ENCODE measurements at places on chromosomes 12 and 14.

DNA sequence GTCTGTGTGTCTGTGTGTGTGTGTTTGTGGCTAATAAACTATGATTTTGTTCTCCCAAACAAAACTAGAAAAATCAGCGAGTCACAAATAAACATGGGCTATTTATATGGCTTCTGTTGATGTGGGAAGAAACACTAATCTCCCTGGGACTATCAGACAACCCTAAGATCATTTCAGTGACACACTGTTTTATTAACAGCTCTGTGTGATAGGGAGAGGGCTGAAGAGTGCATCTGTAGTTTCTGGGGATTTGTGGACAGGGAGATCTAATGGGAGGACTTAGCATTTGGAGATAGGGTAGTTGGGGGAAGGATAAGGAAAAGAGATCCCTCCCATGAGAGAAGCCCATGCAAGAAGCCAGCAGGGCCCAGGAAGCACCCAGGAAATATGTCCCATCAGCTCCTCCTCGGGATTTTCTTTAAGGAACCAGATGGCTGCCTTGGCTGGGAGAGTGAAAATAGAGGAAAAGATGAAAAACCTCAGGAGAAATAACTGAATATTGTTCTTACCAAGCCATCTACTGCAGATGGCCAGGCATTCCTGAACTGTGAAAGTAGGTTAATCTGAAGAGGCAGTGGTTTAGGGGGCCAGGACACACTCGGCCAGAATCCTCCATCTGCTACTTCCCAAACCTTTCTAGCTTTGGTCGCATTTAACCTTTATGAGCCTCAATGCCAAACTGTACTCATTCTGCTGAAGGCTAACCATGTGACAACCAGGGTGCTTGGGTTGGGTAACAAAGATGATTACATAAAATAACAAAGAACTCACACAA, 253.4 kb downstream of the BTG1 start:
- DNase-seq, result no peak

DNA sequence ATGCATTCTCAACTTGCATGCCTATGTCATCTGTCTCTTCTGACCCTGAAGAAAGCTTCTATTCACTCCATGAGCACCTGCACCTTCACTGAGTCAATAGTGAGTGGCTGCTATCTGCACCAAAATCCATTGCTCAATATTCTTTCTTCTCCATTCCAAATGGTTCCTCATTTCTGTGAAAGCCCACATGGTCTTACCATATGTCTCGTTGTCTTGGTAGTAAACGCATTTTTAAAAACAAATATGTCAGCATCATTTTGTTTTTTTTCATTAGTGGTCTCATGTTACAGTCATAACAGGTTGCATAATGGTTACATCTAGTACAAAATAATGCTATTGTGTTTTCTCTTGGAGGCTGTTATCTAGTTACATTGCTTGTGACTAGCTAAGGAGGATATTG, 106.9 kb upstream of the CPM start:
- no peak for DNase-seq

- no peak for DNase-seq
Observed at GRCh38 chr14:83071888-83072501, 1538.3 kb upstream of the SEL1L start.

DNA sequence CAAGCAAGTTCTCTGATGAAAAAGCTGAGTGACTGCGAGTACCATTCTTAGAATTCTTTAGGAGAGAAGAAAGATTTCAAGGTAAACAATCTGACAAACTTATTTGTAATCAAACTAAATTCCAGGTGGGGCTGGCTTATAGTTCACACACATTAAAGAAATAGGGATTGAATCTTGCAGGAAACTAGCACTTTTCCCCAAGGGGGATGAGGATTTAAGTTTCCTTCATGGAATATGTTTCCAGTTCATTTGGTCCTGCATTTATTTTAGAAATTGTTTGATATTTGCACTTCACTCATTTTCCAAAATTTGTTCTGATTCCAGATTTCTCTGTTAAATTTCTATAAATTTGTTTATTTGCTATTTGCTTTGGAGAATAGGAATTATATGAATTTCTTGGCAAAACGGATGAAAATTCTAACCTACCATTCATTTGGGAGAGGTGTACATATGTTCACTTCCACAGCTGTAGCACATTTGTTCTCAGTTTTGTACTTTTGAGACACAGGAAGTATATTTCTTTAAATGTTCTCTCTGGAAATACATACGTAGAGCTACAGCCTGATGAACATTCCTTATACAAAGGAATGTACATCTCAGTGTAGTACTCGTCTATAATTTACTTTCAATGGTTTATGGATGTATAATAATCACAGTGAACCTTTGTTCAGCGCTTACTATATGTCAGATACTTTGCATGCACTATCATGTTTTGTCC, 145.5 kb downstream of the AKAP6 start:
- DNase-seq, result no peak

DNA sequence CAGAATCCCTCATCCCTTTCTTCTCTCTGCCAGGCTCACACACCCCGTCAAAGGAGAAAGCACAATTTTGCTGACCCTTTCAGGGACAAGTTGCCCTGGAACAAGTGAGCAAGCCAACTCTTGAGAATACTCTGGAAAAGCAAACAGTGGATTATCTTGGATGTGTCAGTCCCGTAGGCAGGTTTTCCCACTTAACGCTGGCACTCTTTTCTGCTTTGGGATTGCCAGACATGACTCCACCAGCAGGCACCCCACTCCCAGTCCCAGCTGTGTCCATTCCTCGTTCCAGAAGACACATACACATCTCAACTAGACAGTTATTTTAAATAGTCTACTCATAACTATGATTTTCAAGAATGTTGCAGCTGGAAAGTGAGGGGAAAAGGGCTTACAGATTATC, 145.5 kb upstream of the CDKN3 start:
- no peak for DNase-seq

- no peak for DNase-seq
Observed at GRCh38 chr12:125775507-125775906, 710.3 kb downstream of the AACS start.

DNA sequence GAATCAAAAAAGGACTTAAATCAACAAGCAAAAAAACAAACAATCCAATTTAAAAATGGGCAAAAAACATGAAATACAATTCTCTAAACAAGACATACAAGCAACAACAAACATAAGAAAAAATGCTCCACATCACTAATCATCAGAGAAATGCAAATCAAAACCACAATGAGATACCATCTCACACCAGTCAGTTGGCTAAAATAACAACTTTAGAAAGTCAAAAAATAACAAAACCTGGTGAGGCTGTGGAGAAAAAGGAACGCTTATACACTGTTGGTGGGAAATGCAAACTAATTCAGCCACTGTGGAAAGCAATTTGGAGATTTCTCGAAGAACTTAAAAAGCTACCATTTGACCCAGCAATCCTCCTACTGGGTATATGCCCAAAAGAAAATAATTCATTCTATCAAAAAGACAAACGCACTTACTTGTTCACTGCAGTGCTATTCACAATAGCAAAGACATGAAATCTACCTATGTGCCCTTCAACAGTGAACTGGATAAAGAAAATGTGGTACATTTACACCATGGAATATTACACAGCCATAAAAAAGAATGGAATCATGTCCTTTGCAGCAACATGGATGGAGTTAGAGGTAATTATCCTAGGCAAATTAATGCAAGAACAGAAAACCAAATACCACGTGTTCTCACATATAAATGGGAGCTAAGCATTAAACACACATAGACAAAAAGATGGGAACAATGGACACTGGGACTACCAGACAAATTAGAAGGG, 26.9 kb downstream of the PRKD1 start:
- no peak for DNase-seq

DNA sequence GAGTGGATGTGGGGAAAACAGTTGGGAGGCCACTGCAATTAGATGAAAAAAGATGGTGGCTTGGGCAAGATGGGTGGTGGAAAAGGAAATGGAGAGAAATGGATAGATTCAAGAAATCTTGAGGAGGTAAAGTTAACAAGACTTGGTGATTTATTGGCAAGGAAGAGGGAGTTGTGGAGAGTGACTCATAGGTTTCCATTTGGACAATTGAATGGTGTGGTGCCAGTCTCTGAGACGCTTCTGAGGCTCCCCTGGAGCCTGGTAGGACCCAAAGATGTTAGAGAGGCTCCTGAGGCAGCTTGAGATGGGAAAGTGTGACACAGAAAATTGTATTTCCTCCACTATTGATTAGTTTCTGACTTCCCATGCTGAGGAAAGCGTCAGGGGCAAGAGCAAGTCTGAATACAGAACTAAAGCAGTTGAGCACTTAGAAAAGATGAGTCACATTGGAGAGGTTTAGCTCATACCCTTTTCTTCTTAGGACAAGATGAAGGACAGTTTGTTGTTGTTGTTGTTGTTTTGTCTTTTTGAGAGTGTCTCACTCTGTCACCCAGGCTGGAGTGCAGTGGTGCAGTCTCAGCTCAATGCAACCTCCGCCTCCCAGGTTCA, 4.5 kb downstream of the PRPF40B start:
- no peak for DNase-seq

GRCh38 chr12:70443062-70443673, 77.1 kb downstream of the KCNMB4 start:
- no peak for DNase-seq

GRCh38 chr12:52257074-52257551, 17.3 kb upstream of the KRT86 start:
- DNase-seq, result no peak

GRCh38 chr14:78173346-78174035, 3.3 kb downstream of the NRXN3 start:
- no peak for DNase-seq

DNA sequence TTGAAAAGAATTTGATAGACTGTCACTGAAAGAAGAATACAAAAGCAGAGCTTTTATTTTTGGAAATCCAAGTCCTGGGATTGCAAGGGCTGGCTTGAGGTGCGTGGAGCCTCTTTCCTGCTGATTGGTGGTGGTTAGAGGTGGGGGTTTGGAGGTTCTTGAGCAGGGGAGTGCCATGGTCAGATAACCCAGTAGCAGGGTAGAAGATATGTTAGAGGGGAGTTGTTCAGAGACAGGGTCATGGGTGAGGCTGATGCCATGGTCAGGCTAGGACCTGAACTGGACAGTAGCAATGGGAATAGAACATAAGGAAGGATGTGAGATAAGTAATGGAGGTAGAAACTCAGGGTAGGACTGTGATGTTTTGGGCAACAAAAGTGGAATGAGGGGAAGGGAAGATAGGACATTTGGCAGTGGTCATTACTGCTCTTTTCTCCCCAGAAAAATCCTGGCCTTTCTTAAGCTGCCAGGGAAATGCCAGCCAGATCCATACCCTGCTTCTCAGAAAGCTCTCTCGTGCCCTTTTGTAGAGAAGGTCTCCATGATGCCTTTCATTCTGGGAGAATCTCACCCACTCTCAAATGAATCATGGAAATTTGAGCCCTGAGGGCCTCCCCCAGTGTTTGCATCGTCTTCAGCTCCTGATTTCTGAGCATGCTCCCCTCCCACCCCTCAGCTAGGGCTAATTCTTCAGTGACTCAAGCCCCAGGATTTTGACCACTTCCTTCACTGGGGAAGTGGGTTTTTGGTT, 9.5 kb downstream of the EMP1 start:
- no peak for DNase-seq

- DNase-seq, result no peak
Observed at GRCh38 chr12:89528434-89528833, 2.6 kb upstream of the POC1B start.

DNA sequence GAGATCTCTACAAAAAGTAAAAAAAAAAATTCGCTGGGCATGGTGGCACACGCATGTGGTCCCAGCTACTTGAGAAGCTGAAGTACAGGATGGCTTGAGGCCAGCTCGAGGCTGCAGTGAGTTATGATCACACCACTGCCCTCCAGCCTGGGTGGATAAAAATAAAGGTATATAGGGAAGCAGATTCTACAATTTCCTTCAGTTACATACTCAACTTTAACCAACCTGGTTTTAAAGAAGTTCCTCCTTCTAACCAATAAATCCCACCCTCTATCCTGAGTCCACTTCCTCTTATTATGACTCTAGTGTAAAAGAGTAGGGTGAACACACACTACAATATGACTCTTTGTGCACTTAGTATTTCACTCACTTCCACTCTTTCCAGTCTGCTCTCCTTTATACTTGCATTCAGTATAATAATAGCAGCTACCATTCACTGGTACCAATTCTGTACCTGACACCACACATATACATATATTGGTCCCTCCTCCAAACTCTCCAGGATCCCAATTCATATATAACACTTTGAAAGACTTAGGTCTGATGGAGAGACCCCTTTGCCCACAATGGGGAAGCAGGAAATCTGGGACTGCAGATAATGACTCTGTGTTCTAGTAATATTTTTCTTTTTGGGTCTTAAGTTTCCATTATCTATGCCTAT, 2.3 kb downstream of the ARF3 start:
- no peak for DNase-seq

GRCh38 chr12:58882826-58883225, 37.5 kb downstream of the LRIG3 start:
- DNase-seq, result no peak

GRCh38 chr14:75946785-75947184, 35.0 kb downstream of the TGFB3 start:
- no peak for DNase-seq

DNA sequence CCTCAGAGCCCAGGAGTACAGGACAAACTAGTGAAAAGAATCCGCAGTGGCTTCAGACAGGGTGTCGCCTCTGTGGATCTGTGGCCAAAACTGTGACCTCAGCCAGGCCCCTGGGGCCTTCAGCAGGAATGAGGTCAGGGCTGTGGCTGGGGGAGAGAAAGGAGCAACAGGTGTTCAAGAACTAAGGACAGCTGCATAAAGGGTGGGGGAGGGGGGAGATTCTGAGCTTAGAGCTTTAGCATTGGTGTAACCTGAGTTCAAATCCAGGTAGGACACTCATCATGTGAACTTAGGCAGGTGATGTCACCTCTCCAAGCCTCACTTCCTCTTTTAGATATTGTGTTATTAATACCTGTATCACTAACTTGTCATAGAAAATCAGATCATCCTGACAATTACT, 40.9 kb upstream of the CORO1C start:
- DNase-seq, result no peak

DNA sequence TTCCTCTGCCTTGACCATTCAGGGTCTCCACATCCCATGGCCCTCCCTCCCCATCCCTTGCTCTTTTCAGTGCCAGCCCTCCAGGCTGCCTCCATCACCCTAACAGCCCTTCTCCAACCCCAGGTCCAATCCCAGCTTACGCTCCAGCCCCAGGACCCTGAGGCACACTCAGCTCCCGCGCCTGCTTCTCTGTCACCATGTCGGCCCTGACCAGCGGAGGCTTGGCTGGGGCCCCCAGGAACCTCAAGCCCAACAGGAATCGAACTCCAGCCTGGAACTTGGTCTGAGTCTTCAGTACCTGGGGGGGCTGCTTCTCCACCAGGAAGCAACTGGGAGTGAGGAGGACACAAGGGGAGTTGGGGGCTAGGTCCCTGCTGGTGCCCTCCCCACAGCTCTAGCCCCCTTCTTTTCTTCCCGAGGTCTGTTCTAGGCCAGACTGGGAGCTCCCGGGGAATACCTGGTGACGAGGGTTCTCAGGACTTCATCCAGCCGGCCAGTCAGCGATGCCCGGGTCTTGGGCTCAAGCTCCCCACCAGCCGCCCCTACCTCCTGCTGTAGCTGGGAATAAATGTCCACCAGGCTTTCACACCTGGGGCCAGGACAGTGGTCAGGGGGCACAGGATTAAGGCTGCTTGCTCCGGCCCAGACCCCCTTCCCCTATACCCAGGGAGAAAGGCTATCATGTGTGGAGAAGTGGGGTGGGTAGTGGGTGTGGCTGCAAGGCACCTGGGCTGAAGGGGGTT, 6.0 kb downstream of the STAT6 start:
- DNase-seq, result no peak

- no peak for DNase-seq
Observed at GRCh38 chr12:31517994-31518393, 72.9 kb downstream of the DENND5B start.

Data from cortex of kidney (tissue), 1 donor.